ENCODE measurements at places on chromosomes 5 and 9.

GRCh38 chr5:126682856-126683255, 82.1 kb downstream of the PHAX start:
- DNase-seq = no peak

GRCh38 chr5:54073735-54074134, 236.6 kb downstream of the ARL15 start:
- no peak for DNase-seq

DNA sequence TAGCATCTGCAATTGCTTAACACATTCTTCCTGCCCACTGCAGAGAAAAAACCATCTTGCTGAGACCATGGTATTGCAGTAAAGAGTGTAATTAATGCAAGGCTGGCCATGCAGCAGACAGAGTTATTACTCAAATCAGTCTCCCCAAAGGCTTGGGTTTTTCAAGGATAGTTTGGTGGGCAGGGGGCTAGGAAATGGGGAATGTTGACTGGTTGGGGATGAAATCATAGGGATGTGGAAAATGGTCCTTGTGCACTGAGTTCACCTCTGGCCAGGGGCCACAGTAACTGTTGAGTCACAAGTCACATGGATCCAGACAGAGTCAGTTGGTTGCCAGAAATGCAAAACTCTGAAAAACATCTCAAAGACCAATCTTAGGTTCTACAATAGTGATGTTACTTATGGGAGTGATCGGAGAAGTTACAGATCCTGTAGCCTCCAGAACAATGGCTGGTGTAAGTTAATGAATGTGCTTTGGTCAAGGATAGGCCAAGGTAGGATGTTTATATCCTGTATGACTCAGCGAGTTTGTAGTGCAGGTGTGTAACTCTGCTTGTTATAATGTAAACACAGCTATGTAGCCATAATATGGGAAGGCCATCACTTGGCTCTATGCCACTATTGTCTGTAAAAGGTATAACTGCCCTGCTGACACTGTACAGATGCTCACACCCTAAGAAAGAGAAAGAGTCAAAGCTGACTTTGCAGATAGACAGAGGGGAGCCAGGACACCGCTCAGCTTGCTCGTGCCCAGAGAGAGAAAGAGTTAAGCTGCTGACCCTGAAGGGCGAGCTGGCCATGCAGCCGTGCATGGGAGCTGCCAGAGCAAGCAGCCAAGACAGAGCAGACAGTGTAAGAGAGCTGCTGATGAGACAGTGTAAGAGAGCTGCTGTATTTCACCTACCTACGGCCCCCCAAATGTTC, 27.2 kb downstream of the C9orf152 start:
- DNase-seq = no peak

GRCh38 chr9:86968258-86968920, 21.1 kb upstream of the GAS1 start:
- no peak for DNase-seq

GRCh38 chr5:171978016-171978415, 28.4 kb downstream of the FBXW11 start:
- no peak for DNase-seq

DNA sequence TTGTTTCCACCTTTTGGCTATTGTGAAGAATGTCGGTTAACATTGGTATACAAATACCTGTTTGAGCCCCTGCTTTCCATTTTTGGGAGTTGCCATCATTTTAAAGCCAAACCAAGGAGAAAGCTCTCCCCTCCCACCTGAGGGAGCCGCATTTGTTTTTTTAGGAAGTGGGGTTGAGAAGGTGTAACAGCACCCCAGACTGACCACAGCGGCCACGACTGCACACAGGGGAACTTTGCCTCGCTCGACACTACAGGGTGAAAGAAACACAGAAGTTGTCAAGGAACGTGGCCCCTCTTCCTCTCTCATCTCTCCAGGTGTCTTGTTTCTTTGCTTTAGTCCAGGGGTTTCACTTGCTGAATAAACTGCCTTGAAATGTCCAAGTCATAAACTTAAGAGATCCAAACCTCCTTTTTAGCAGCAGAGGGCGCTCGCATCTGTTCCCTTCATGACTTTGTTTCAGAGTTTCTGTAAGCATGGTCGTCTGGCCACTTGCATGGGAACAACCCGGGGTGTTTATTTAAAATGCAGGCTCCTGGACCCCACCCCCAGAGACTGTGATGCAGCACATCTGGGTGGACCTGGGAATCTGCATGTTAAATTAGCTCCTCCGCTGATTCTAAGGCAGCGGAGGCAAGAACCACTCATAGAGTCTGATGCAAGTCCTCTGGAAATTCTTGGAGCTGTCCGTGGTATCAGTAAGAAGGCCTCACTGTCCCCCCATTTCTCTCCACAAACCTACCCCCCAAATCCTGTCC, 2.1 kb upstream of the TTLL11 start:
- DNase-seq = no peak

DNA sequence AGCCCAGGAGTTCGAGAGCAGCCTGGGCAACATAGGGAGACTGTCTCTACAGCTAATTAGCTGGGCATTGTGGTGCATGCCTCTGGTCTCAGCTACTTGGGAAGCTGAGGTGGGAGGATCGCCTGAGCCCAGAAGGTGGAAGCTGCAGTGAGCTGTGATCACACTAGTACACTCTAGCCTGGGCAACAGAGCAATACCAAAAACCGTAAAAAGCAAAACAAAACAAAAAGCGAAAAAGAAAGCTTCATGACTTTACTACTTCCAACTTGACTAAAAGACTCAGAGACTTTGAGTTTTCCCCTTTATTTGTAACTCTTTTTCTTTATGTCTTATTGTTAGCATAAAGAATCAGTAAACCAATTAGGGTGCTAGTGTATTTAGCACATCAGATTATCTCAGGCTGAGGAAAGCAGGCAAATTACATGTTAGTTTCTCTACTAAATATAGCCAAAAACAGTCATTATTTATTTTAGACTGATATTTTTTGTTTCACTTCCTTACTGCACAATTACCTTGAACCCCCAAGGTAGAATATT, 5.4 kb downstream of the RAD17 start:
- DNase-seq = no peak

- no peak for DNase-seq
These were observed 7.5 kb downstream of the ZNF608 start for GRCh38 chr5:124738681-124739633.

GRCh38 chr9:90724112-90724511, 77.5 kb upstream of the SYK start:
- DNase-seq = no peak

GRCh38 chr5:100444961-100445360, 90.2 kb upstream of the FAM174A start:
- no peak for DNase-seq

DNA sequence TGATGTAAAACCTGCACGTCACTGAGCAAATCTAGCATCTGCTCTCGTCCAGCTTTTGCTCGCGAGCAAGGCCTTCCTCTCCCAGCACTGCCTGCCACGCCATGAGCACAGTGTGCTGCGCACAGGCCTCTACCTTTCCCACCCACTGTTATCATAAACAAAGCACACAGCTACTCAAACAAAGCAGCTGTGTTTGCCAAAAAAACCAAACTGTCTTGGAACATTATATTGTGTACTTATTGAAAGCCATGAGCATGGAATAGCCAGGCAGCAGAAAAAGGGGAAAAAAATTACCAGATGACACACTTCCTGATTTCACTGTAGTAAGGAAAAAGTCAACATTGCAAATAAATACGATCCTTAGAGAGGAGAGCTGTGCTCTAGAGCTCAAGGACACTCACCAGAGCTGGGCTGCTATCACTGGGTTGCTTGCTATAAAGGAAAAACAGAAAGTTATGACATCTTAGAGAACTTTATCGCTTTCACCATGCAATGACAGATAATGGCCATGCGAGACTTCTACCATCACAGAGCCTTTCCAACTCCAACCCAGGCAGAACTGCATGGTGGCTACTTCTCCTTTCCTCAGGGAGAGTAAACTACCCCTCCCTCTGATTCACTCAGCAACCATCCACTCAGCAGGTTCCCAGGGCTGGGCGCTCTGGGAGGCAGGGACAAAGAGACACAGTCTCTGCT, 69.6 kb downstream of the EPB41L4B start:
- DNase-seq = no peak

- no peak for DNase-seq
These were observed 8.9 kb downstream of the ATG10 start for GRCh38 chr5:81980598-81981260.

DNA sequence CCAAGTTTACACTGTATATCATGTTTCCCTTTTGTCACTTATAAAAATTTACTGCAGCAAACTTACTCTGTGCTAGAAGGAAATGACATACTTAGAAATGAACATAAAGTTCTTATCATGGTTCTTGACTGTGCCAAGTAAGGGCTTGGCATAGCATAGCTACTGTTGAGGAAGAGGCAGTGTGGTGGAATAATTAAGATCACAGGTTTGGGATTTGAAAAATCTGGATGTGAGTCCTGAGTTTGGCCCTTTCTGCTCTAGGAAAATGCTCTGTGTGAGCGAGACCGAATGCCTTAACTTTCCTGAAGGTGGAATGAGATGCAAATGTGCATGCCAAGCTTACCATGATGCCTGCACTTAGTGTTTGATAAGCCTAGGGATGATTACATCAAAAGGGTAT, 99.5 kb downstream of the INSYN2B start:
- no peak for DNase-seq

GRCh38 chr9:36127652-36128244, 8.8 kb upstream of the GLIPR2 start:
- no peak for DNase-seq

- DNase-seq = no peak
These were observed 53.7 kb downstream of the SYK start for GRCh38 chr9:90855208-90855902.

DNA sequence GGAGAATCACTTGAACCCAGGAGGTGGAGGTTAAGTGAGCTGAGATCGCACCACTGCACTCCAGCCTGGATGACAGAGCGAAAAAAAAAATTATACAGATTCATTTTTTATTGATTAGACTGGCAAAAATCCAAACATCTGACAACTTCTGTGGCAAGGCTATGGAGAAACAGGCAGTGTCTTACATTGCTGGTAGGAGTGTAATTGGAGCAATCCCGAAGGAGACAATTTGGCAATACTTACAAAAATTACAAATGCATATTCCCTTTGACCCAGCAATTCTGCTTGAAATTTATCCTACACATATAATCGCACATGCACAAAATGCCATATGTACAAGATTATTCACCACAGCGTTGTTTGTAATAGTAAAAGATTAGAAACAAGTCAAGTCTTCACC, 86.8 kb downstream of the MAPKAP1 start:
- no peak for DNase-seq

DNA sequence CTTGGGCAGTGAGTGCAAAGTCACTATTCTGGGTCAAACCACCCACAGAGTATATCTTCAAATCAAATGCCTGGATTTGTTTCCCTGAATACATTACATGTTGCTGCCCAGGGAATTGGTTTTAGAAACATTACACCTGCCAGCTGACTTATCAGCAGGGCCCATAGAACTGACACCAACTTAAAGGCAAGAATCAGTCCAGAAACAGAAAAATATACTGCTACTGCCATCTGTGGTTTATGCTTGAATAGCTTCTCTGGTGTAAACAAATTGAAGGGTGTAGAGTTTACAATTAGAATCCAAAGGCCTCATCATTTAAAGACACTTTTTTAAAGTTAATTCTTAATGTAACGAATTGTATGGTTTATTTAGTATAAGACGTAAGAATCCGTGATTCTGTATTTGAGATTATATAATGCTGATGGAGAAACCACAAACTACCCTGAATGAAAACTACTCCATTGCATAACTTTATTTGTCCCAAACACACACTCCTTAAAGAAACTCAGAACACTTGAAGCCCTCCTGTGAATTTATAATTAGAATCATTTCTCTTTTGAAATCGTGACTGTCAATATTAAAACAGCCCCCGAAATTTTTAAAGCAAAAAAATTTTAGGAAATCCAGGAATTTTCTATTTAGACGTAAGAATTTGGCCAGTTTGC, 6.2 kb downstream of the NR6A1 start:
- DNase-seq = no peak

DNA sequence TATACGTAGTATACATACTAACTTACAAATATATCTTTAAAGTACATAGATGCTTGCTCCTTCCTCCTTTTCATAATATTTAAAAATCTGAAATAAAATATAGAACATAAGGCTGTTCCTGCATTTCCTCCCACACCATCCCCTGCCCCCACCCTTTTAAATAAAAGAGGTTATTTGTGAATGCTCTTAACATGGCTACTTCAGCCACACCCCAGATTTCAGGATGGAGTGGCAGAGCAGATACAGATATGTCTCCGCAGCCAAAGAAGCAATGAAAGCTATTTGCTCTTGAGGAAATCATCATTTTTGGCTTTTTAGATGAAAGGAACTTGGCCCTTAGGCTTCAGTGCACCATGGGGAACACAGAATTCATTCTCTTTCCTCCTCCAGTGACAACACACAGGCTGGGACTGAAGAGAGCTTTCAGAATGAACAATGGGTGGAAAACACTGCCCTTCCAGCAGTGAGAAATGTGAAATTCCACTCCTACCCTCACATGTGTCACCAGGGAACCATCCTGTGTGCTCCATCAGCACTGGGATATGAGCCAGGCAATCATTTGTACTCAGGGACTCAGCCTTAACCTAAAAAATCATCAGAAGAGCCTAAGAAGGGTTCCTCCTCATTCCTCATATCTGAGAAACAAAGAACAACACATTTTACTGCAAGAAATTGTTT, 134.3 kb downstream of the PPP2R2B start:
- DNase-seq = no peak

GRCh38 chr9:94144394-94144793, 60.1 kb downstream of the PTPDC1 start:
- DNase-seq = no peak

DNA sequence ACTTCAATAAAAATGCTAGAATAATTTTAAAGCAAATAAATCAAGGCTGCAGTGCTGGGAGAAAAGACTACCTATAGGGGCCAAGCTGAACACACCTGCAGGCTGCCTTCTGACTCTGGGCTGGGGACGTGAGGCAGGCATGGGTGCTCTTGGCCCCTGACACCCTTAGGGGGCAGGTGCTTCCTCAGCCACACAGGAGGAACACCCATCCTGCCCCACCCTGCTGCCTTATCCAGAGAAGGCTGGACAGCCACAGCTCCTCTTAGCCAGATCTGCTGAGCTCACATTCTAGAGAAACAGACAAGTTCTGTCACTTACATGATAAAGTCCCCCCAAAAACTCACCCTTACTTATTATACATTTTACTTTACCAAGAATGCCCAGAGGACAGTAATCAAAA, 6.6 kb upstream of the LMX1B start:
- DNase-seq = no peak

DNA sequence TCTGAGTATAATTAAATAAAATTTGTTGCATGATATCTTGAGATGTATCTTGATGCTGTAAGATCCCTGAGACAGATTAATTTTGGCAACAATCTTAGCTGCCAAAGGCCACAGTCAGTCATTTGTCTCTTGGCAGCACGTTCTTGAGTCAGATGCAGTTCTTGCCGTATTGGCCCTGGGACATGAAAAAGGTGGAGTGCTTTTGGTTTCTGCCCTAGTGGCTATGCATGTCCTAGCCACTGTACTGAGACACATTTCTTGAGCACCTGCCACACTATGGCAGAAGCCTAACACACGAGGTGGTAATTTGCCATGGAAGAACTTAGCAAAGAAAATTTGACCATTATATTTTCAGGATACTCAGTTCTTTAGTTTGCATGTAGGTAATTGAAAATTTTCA, 45.0 kb upstream of the PHF2 start:
- DNase-seq = no peak

Data from GM12891 (cell line).